NCI-H2171 (cell line): ENCODE measurements at places on chromosomes 7 and 10.

DNA sequence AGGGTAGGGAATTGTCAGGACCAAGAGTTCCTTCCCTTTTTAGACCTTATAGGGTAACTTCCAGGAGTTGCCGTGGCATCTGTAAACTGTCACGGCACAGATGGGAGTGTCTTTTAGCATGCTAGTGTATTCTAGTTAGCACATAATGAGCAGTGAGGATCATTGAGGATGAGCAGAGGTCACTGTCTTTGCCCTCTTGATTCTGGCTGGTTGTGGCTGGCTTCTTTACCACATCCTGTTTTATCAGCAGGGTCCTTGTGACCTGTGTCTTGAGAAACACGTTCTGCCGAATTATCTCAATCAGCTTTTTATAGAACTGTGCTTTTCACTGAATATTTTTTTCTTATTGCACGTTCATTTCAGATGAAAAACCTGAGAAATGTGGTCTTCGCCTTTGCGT is 41.5 kb downstream of the MINPP1 start:
- DNase-seq: no peak

DNA sequence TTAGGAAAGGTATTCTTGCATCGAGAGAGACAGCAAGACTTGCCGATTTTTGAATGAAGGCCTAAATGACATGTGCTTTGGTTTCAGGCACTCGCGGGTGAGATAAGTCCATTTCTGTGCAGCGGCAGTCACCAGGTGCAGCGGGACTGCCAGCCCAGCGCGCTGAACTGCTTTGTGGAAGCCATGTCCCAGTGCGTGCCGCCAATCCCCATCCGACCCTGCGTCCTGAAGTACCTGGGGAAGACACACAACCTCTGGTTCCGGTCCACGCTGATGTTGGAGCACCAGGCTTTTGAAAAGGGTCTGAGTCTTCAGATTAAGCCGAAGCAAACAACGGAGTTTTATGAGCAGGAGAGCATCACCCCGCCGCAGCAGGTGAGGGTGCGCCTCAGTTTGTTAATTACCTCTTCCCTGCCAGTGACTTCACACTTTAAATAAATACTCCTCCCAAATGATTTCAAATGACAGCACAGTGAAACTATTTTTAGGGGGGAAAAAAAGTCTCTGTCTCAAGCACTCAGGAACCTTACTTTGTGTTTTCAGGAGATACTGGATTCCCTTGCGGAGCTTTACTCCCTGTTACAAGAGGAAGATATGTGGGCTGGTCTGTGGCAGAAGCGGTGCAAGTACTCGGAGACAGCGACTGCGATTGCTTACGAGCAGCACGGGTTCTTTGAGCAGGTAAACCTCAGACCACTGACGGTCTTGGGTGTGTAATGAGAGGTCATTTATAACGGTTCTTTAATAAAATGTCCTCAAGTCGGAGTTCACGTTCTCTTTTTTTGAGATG is 98.3 kb downstream of the TRRAP start:
- no peak for DNase-seq

- no peak for DNase-seq
Observed at GRCh38 chr10:128384831-128385230, 258.6 kb upstream of the MKI67 start.

DNA sequence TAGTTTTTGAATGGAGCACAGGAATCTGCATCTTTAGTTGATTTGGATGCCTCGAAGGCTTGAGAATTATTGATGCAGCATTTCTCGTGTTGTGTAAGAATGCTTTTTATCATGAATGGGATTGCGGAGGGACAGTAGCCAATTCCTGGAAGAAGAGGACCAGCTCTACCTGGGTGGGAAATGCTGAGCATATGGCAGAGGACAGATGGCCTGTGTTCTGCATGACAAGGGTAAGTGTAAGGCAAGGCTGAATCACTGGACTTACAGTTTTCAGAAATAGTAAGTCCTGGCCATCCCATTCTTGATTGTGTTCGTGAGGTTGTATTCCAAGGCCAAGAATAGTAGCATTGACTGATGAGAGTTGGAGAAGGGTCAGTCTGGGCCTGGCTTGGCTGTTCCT is 15.9 kb downstream of the RP9 start:
- DNase-seq: no peak

DNA sequence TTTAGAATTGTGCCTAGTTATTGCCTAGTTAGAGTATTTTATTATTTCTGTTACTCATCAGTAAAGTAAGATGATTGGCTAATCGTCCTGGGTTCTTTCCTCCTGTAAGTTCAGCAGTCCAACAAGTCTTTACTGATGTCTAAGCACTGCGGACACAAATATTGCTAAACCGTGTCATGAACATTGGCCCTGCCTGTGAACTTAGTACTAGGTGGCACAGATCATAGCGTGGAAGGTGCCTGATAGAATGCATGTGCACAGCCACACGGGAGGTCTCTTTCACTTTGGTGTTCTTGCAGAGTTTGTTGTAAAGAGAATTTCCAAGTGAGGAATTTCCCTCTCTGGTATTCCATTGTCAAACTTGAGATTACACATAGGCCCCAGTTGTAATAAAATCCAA is 38.0 kb downstream of the RBM33 start:
- no peak for DNase-seq

DNA sequence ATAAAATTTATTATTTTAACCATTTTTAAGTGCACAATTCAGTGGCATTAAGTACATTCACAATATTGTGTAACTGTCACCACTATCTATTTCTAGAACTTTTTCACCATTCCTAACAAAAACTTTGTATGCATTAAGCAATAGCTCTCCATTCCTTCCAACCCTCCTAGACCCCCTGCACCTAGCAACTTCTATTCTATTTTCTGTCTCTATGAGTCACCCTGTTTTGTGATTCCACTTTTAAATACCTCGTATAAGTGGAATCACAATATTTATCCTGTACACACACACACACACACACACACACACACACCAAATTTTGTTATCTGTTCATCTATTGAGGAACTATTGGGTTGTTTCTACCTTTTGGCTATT is 89.2 kb downstream of the ARID5B start:
- no peak for DNase-seq
